HFF-Myc (cell line): ENCODE measurements at places on chromosomes 16 and 17.

DNA sequence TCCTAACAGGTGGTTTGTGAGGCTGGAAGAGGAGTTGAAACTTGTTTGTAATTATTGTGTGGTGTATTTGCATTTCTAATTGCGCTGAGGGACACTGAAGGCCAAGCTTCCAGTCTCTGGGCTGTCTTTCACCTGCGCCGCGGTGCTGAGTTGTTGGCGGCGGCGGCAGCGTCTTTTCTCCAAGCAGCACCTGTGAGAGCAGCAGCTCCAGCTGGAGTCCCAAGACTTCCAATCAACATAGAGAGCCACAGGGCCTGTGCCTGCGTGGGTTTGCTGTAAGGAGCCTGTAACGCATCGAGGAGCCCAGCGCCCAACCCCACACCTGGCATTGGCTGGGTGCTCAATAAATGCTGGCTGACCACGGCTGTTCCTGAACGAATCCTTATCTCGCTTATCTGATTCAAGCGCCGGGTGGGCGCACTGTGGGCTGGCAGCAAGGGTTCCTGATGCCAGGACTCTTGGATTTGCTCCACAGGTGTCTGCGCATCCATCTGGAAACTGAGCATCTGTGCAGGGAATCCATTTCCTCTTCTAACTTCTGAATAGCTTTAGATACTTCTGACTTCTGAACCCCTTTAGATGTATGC is 138.1 kb downstream of the ASIC2 start:
- DNase-seq, result no peak

DNA sequence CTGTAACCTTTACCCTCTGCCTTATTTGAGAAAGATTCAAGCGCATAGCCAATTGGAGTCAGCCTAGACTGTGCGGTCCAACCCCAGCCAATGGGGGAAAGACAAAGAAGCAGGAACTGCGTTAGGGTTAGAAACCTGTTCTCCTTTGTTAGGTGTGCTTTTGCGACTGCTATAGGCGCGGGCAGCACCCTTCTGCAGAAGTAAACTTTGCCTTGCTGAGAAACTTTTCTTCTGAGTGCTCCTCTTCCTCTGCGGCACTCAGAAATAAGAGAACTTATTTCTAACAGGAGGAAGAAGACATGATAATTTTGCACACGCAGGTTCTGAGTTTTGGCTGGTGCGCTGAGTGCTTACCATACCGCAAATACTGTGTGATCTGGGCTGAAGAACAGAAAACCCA is 9.0 kb downstream of the TXNL4B start:
- DNase-seq, result no peak

- DNase-seq, result no peak
These were observed 90.5 kb upstream of the HSBP1 start for GRCh38 chr16:83717308-83717707.

- no peak for DNase-seq
These were observed 100.0 kb downstream of the METRNL start for GRCh38 chr17:83179374-83179773.

DNA sequence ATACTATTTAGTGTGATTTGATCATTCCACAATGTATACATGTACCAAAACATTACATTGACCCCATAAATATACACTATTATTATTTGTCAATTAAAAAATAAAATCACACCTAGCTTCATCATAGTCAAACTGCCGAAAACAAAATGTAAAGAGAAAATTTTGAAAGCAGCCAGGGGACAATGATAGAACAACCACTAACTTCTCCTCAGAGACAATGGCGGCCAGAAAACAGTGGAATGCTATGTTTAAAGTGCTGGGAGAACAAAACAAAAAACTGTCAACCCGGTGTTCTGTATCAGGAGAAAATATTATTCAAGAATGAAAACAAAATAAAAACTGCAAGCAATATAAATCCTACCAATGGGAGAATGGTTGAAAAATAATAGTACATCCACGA is 63.2 kb downstream of the METRNL start:
- DNase-seq, result no peak

GRCh38 chr16:65213866-65214595 is 92.2 kb upstream of the CDH11 start:
- DNase-seq, result no peak
